ENCODE measurements at places on chromosomes 4 and X.

- DNase-seq = no peak
These were observed 29.0 kb downstream of the OPRPN start for GRCh38 chr4:70426789-70427188.

GRCh38 chr4:101157415-101158133, 189.8 kb downstream of the PPP3CA start:
- no peak for DNase-seq

- peak; percentile 47 for DNase-seq
These were observed 67.1 kb downstream of the PGRMC2 start for GRCh38 chr4:128220286-128221235.

GRCh38 chrX:129958814-129959492, 23.5 kb upstream of the BCORL1 start:
- no peak for DNase-seq

GRCh38 chrX:97867266-97867665, 983.6 kb downstream of the RPA4 start:
- DNase-seq = no peak

- no peak for DNase-seq
These were observed 881.8 kb upstream of the GRID2 start for GRCh38 chr4:91422011-91422410.

- peak; percentile 54 for DNase-seq
These were observed 71.3 kb downstream of the HTRA3 start for GRCh38 chr4:8340781-8341241.

DNA sequence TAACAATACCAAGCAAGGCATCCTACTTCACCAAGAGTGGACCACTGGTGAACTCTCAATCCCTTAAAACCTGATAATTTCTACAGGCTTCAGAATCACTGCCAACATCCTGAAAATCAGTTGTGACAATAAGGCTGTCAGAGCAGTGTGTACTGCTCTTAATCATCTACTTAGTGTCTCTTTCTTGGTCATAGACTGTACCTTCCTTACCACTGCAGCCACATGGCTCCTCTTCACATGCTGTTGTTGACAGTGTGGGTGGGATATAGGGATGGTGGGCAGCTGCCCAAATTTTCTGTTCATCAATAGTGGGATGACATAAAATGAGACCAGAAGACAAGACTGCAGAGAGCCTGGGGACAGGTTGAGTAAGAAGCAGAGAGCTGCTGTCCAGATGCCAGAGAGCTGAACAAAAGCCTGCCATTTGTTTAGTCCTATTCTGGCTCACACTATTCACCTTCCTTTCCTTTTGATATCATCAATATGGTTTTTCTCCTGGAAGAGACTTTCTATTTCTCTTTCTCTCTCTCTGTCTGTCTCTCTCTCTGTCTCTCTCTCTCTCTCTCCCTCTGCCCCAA, 178.9 kb downstream of the MGST2 start:
- no peak for DNase-seq

DNA sequence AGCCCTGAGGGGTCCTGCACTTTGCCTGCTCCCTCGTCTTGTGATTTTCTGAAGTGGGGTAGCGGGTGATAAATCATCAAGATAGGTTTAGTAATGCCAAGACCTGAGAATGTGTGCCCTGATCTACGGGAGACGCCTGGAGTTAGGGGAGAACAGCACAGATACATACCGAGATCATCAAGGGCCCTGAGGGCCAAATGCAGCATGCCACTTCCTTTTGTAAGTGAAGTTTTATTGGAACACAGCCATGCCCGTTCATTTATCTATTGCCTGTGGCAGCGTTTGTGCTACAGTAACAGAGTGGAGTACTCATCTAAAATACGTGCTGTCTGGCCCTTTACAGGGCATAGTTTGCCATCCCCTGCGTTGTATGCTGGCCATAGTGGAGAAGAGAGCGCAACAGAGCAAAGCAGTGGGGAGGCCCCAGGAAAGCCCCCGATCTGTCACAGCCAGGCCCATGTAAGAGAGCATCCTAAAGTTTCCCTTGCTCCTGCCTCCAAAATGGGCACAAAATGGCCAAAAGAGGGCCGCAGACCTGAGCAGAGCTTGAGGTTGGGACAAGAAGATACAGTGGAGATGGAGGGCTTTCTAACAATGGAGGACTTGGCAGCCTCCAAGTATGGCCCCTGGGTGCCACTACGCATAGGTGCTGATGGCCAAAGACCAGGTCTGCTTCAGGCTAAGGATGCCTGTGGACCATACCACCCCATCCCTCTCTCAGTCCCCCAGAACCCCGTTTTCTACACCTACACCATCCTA, 167.0 kb downstream of the SMIM20 start:
- DNase-seq = no peak

- DNase-seq = no peak
These were observed 4.2 kb upstream of the MSANTD1 start for GRCh38 chr4:3244747-3245146.

- no peak for DNase-seq
These were observed 54.1 kb downstream of the SYTL5 start for GRCh38 chrX:38060331-38060878.

DNA sequence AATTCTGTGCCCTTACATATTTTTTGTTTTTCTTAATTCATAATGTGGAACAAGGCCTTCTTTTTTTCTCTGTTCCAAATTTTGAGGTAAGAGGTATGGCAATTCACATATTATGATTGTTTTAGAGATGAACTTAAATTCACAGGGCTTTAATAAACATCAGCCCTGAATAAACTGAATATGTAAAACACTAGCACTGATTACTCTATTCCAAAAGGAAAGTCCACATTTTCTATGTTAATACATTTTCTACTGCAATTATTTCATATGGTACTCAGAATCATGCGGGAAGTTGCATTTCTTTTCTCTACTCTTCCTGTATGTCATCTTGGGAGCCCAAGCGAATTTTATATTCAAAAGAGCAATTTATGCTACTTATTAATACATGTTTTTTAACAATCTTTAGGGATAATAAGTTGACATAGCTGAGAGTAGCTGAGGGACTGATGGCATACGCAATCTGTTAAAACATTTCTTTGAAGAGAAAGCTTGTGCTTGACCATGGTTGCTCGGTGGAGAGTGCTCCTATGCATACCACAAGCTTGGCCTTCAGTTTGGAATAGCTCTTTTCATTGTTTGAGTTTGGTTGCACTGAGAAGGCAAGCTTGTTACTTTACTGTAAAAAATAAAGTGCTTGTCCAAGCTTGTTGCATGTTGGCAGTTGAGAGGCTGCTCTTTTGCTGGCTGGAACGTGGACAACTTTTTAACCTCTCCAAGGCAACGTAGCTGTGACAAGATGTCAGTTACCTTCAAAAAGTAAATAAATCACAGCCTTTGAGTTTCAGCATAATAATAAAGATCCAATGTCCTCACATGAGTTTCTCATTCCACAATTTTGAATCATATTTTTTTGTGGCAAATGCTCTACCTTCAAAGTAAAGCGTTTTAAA, 196.3 kb upstream of the SPRY1 start:
- no peak for DNase-seq

DNA sequence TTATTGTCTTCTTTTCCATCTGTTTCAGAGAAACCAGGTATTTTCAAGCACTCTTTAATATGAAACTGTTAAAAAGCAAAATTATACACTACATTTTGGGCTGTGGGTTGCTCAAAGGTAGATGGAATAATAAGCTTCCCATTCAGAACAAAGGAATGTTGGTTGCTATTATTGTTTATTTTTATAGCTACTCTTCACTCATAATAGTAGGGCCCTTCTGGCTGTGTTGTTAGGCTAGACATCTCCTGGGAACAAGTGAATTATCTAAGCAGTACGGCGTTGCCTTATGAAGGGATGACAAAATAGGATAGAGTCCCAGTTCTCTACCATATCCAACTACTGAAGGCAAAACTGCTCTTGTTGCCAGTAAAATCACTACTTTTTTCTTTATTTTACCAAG, 34.2 kb downstream of the TENM3 start:
- DNase-seq = no peak

DNA sequence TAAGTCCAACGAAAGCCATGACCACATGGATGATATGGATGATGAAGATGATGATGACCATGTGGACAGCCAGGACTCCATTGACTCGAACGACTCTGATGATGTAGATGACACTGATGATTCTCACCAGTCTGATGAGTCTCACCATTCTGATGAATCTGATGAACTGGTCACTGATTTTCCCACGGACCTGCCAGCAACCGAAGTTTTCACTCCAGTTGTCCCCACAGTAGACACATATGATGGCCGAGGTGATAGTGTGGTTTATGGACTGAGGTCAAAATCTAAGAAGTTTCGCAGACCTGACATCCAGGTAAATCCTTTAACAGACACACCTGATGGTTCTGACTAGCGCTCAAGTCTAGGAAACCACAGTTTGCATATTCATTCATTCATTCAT, 6.0 kb downstream of the SPP1 start:
- no peak for DNase-seq

- DNase-seq = no peak
These were observed 153.1 kb downstream of the NPNT start for GRCh38 chr4:106048250-106048971.

DNA sequence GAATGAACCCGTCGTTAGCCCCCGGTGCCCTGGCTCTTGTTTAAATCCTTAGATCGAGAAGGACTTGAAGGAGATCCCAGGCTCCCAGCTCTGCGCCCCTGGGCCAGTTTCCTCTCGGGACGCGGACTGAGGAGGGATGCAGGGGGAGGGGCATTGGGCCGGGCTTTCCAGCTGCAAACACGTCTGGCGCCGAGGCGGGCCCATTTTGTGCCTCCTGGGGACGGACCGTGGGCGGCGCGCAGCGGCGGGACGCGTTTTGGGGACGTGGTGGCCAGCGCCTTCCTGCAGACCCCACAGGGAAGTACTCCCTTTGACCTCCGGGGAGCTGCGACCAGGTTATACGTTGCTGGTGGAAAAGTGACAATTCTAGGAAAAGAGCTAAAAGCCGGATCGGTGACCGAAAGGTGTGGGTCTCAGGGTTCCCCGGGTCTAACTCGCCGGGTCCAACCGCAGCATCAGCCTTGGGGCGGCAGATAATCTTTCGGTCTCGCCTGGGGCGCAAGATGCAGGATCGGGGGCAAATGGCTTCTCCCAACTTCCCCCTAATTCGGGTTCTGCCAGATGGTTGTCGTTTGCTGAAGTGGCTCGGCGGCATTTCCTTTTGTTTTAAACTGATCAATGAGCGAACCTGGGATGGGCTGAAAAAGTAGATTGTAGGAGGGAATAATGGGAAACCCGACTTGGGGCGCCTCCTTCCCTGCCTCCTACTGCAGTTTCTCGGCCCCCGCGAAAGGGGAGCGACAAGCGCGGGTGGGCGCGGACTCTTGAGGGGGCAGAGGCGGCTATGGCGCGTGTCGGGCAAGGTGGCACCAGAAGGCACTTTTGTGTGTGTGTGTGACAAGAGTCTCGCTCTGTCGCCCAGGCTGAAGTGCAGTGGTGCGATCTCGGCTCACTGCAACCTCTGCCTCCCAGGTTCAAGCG, 2.9 kb downstream of the PDGFRA start:
- DNase-seq = peak; percentile 66

- DNase-seq = peak; percentile 17
These were observed 51.0 kb downstream of the AGA start for GRCh38 chr4:177391287-177391686.

GRCh38 chrX:153546386-153546785, 28.9 kb downstream of the ATP2B3 start:
- DNase-seq = no peak

- no peak for DNase-seq
These were observed 775 bp downstream of the AMOT start for GRCh38 chrX:112839856-112840255.

- DNase-seq = no peak
These were observed 119.3 kb upstream of the PITX2 start for GRCh38 chr4:110742143-110742542.

GRCh38 chrX:85992811-85993229, 54.5 kb downstream of the CHM start:
- peak; percentile 25 for DNase-seq

GRCh38 chr4:52250154-52250553, 199.1 kb downstream of the SPATA18 start:
- no peak for DNase-seq

DNA sequence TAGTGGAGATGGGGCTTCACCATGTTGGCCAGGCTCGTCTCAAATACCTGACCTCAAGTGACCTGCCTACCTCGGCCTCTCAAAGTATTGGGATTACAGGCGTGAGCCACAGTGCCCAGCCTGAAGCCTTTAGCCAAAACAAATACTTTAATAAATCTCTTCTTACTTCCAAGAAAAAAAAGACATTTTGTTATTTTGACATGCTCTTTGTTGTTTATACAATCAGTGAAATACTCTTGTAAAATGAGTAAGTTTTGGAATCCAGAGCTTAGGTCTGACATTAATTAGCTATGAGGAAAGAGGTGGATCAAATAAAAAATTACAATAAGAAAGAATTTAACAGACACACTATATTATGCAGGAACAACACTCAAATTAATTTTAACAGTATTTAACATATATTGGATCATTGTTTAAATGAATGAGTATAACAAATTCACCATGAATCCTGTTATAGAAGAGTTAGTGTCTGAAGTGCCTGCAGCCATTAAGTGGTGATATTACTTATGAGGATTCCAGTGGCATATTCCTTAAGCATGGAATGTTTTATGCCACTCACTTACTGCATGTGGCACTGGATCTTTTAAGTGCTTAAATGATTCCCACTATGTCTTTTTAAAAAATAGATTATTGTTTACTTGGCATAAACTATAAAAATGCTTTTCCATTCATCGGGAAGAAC, 260.1 kb upstream of the GIMD1 start:
- no peak for DNase-seq

DNA sequence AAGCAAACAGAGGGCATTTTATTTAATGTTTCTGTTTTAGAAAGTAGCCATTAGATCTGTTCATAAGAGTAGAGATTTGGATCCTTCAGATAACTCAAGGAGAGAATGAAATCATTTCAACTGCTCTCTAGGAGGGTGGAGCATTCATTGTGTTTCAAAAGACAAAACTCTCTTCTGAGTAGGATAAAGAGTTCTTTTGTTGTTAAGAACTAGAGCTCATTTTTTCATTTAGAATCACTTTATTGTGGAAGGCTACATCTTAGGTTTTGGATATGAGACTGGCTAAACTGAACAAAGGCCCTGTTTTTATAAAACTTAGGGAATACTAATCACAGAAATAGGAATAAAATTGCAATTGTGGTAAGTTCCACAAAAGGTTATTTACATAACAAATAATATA, 193.9 kb upstream of the PCDH10 start:
- no peak for DNase-seq

DNA sequence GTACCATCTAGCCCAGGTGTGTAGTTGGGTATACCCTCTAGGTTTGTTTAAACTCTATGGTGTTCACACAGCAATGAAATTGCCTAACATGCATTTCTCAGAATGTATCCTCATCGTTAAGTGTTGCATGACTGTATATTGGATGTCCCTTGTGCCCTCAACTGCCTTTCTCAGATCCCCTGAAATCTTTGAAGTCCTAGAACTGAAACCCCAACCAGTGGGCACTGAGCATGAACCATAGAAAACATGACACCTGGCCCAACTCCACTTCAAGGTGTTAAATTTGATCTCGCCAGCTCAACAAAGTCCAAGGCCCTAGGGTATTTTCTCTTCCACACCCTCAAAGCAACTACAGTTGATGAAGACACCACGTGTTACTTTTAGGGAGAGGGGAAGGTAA, 35.6 kb downstream of the GPR143 start:
- DNase-seq = no peak

GRCh38 chr4:174273930-174274329, 9.5 kb downstream of the FBXO8 start:
- DNase-seq = no peak

- DNase-seq = no peak
These were observed 56.4 kb upstream of the HMX1 start for GRCh38 chr4:8928074-8928473.

GRCh38 chr4:138835832-138836533, 179.6 kb upstream of the NOCT start:
- no peak for DNase-seq

- no peak for DNase-seq
These were observed 700.6 kb downstream of the NLGN4X start for GRCh38 chrX:5528057-5528456.
